ENCODE measurements at places on chromosomes 12 and 14. TPM values are rescaled to one million over a fixed set of nuclear protein-coding genes. Genes with fewer than 3 reads are reported as not detected.
A peak's percentile ranks its signal among the peaks of the same experiment; 100 is the strongest.

The SLC39A2 gene
- 1.2 TPM for total RNA-seq

- DNase-seq = no peak
Measured at GRCh38 chr12:100566887-100567637, 6.4 kb upstream of the GAS2L3 start.

- DNase-seq = no peak
Measured at GRCh38 chr14:68947802-68948201, 31.3 kb downstream of the ACTN1 start.

- peak; percentile 36 for DNase-seq
Measured at GRCh38 chr12:124097701-124098100, 124.7 kb downstream of the ZNF664 start.

DNA sequence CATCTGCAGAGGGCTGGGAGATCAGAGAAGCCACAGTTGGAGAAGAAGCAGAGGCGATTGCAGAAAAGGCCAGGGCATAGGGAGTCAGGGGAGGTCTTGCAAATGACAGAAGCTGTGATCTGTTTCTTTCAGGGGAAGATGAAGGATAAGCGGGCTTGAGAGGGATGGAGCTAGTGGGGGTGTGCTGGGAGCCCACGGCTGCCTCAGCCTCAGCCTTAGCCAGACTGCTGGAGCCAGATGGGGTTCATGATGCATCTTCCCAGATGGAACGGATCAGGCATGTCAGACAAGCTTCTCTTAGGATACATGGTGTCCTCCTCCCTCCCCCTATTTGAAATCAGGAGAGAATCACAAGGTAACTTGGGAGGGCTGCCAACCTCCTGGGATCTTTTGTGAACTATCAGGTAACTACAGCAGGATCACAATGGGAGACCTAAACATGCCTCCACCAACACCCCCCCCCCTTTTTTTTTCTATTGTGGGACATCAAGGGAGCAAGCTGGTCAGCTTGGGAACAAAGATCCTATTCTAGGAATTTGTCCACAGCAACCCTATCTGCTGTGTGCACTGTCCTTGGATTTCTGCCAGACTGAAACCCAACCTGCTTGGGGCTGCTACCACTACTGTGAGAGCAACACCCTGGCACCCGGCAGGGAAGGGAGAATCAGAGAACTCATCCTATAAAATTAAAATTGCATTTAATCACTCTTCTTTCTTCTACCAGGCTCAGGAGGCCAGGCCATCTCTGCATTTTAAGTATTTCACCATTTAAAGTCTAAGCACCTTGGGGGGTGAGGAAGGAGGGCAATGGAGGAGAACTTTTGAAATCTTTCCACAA lies 10.7 kb upstream of the ATP2A2 start:
- DNase-seq = peak; percentile 32

DNA sequence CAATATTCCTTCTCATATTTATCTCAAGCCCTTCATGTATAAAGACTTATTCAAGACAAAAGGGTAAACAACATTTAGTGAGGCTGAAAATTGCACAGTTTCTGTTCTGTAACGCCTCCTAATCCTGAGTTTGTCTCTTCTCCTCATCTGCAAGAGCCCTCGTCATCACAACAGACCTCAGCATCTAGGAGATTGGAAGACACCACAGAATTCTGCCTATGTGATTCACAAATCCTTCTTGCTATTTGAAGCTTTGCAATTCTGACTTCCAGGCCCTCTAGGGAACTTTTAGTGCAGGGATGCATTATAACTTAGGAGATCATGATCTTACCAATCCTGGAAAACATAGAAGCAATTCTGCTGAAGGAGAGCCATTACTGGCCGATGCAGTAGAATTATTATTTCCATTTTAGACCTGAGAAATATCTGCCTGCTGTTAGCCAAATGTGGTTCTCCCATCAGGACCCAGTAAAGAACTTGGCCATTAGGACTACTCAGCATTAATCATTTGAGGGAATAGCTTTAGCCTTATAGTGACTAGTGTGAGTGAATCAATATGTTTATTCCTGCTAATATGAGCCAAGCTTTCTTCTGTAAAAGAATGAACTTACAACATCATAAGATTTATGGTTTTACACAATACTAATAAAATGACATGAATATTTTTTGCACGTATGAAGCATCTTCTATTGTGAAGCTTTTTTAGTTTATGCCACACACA lies 119.5 kb downstream of the ANO4 start:
- no peak for DNase-seq

- DNase-seq = no peak
Measured at GRCh38 chr14:84107835-84108343, 1422.1 kb upstream of the FLRT2 start.

The ACSS3 gene
- 39.7 TPM for total RNA-seq

DNA sequence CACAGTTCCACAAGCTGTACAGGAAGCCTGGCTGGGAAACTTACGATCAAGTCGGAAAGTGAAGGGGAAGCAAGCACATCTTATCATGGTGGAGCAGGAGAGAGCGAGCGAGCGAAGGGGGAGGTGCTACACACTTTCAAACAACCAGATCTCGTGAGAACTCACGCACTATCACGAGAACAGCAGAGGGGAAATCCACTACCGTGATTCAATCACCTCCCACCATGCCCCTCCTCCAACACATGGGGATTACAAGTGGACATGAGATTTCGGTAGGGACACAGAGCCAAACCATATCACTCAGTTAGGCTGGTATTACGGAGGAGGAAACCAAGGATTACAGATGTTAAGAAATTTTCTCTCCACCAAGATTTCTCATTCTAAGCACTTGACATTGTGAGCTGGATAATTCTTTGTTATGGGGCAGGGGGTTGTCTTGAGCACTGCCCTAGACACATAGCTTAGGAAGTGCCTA lies 262.0 kb upstream of the G2E3 start:
- no peak for DNase-seq

The ZCRB1 gene
- 27.7 TPM for total RNA-seq

The DLK1 gene
- 87.3 TPM for total RNA-seq

DNA sequence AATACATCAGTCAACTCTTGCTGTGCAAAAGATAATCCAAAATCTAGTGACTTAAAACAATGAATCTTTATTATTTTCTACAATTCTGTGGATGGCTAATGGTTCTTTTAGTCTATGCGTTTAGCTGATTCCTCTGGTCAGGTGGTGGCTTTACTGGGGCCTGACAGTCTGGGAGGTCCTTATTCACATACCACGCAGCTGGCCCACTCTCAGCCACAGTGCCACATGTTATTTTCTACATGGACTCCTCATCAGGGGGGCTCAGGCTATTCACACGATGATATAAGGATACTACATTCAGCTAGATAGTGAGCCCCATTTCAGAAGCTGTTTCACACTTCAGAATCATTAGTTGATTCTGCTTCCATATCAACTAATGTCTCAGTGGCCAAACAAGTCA lies 287.5 kb upstream of the MGAT4C start:
- DNase-seq = no peak

DNA sequence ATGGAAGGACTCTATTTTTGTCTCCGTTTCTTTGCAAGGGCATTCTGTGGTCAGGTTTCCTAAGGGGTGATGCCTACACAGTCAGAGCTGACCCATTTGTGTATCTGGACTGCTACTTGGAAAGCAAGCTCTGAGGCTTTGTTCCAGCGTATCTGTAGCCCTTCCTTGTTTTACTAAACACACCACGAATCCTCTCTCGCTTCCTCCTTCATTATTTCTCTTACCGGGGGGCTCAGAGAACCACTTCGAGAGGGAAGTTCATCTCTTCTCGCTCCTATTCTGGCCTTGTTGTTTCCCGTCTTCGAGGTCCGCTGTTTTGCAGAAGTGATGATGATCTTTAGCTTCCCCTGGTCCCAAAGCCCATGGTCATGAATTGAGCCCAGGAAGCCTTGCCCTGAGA lies 164.7 kb downstream of the SSPN start:
- DNase-seq = no peak

The AMN1 gene
- total RNA-seq = 21.4 TPM

DNA sequence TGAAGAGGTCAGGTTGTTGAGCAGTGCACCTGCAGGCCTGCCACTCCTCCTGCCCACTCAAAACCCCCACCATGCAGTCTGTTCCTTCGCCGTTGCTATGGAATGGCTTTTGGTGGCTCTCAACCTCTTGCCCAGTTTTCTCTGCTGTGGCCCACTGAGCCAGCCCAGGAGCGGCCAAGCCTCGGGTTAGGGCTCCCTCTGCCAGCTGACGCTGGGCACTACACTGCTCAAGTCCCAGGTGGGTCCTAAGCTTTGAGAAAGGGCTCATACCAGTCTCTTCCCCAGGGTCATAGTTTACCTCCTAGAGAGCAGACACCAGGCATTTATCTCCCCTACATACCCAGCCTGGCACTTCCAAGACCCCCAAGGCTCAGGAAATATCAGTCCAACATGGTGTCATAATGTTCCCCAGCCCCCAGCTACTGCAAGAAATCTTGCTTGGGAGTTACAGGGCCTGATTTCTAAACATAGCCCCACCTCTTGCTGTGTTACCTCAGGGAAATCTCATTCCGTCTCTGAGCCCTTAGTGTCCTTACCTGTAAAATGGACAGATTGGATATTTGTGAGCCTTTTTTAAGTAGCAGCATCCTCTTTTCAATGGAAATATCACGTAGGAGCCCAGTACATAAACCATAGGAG lies 59.4 kb downstream of the TSPAN11 start:
- no peak for DNase-seq
